ENCODE measurements at places on chromosomes 11 and 22.
A peak's percentile ranks its signal among the peaks of the same experiment; 100 is the strongest.

DNA sequence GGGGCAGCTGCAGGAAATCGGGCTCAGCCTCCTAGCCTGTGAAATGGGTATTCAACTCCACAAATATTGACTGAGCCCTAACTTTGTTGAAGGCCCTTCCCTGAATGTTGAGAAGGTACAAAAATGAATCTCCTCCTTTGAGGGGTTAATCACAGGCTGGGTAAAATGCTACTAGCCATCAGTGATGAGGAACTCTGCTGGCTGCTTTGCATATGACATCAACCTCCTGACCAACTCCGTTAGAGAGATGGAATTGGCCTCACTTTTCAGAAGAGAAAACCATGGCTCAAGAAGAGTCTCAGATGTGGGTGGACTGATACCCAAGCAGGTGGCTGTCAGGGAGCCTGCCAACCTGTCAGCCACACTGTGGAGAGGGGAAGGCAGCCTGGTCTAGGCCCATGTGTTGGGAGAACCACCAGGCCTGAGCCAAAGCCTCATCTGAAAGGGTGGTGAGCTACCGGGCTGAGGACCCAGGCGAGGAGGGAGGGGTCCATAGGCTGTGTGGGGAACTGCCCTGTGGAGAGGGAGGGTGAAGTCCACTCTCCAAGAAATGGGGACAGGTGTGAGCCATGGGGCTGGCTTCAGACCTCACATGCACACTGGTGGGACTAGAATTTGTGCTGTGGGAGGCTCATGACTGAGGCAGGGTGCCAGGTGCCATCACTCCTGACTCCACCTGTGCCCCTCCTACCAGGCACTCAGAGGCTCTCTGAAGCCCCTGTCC is 11.8 kb downstream of the CDCA5 start:
- no peak overlapping the region for H3K4me3 ChIP-seq
- no peak overlapping the region for H3K27ac ChIP-seq
- no peak for DNase-seq
- no peaks in the 10 kb centered on the region for H3K27me3 ChIP-seq
- H3K36me3 ChIP-seq: no peaks in the 10 kb centered on the region

DNA sequence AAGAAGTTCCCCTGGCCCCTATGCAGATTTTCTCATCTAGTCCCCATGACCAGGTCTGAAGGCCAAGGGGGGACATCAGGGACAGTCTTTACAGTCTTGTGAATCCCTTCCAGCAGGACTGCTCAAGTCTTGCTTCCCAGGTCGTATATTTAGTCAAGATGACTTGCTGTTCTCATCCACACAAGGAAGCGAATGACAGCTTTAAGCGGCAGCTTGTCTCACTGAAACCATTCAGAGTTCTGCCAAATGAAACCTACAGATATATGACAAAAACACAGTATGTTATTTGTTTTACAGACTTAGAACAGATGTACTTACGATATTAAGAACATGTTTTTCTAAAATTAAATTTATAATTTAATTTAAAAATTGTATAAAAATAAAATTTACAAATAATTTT is 5.6 kb downstream of the VWA5A start:
- no peak overlapping the region for H3K27ac ChIP-seq
- no peaks in the 10 kb centered on the region for H3K27me3 ChIP-seq
- peaks cover 6% of the 10 kb centered on the region for H3K4me1 ChIP-seq
- DNase-seq: no peak
- H3K36me3 ChIP-seq: peaks cover 41% of the 10 kb centered on the region
- no peak overlapping the region for H3K4me3 ChIP-seq

DNA sequence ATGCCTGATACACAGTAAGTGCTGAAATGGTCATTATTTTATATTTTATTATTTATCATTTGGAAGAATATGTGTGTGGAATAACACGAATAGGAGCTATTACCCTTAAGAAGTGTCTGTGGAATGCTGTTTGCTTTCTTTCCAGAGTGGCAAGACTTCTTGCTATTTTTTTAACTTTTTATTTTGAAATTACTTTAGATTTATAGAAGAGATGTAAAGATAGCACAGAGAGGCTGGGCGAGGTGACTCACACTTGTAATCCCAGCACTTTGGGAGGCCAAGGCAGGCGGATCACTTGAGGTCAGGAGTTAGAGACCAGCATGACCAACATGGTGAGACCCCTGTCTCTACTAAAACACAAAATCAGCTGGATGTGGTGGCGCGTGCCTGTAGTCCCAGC is 58.9 kb upstream of the PAX6 start:
- no peaks in the 10 kb centered on the region for H3K36me3 ChIP-seq
- DNase-seq: no peak
- H3K27me3 ChIP-seq: peaks cover 17% of the 10 kb centered on the region
- H3K27ac ChIP-seq: no peak overlapping the region
- H3K4me1 ChIP-seq: no peaks in the 10 kb centered on the region

- no peak overlapping the region for H3K27ac ChIP-seq
- no peaks in the 10 kb centered on the region for H3K36me3 ChIP-seq
- no peaks in the 10 kb centered on the region for H3K4me1 ChIP-seq
- H3K4me3 ChIP-seq: no peak overlapping the region
- DNase-seq: no peak
These were observed 38.0 kb downstream of the CDKN1C start for GRCh38 chr11:2847561-2847960.

DNA sequence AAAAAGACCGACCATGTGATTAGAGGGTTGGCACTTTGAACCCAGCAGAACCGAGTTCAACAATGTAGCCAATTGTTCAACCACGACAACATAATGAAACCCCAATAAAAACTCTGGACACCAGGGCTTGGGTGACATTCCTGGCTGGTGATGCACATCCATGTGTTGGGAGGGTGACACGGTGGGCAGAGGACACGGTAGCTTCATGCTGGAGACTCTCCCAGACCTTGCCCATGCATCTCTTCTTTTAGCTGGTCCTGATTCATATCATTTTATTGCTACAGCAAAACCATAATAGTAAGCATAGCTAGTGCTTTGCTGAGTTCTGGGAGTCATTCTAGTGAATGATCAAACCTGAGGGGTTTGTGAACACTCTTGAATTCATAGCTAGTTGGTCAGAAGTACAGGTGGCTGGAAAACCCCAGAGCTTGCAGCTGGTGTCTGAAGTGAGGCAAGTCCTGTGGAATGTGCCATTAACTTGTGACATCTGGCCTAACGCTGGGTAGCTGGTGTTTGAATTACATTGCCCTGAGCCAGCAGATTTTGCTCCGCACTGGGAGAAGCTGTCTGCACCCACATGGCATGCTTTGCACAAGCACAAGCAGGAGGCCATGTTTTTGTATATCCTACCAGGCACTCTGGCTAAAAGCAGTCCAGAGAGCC is 14.0 kb downstream of the RPUSD4 start:
- H3K27ac ChIP-seq: no peak overlapping the region
- H3K27me3 ChIP-seq: no peaks in the 10 kb centered on the region
- no peaks in the 10 kb centered on the region for H3K4me1 ChIP-seq
- no peak for DNase-seq
- no peak overlapping the region for H3K4me3 ChIP-seq

DNA sequence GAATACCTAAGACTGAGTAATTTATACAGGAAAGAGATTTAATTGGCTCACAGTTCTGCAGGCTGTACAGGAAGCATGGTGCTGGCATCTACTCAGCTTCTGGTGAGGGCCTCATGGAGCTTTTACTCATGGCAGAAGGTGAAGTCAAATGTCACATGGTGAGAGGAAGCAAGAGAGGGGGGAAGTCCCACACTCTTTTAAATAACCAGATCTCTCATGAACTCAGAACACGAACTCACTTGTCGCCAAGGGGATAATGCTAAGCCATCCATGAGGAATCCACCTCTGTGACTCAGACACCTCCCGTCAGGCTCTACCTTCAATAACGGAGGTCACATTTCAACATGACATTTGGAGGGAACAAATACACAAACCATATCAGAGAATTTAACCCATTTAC is 42.2 kb downstream of the BIRC2 start:
- DNase-seq: no peak
- peak overlapping the region; percentile 13 for H3K27ac ChIP-seq
- no peak overlapping the region for H3K4me3 ChIP-seq
- peaks cover 73% of the 10 kb centered on the region for H3K36me3 ChIP-seq

GRCh38 chr11:108654994-108655631 is 9.8 kb upstream of the DDX10 start:
- H3K36me3 ChIP-seq: no peaks in the 10 kb centered on the region
- no peak overlapping the region for H3K27ac ChIP-seq
- H3K4me1 ChIP-seq: peaks cover 9% of the 10 kb centered on the region
- no peak overlapping the region for H3K4me3 ChIP-seq

DNA sequence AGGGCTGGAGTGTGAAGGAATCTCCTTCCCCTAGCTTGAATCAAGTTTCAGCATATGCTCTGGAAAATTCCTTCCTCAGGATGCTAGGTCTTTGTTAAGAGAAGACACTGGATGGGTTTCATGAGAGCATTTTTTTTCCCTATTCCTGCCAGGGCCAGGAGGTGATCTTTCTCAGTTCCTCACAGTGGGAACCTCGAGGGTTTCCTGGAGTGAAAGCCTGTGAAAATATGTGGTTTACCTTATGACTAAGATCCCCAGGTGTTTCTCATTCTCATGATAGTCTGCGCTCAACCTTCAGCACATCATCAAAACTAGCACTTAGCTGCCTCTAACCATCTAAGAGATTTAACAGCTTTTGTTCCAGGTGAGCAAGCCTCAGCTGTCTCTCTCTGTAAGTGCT is 985.3 kb upstream of the FAT3 start:
- H3K4me3 ChIP-seq: no peak overlapping the region
- no peak overlapping the region for H3K27ac ChIP-seq
- H3K36me3 ChIP-seq: no peaks in the 10 kb centered on the region
- H3K4me1 ChIP-seq: no peaks in the 10 kb centered on the region

DNA sequence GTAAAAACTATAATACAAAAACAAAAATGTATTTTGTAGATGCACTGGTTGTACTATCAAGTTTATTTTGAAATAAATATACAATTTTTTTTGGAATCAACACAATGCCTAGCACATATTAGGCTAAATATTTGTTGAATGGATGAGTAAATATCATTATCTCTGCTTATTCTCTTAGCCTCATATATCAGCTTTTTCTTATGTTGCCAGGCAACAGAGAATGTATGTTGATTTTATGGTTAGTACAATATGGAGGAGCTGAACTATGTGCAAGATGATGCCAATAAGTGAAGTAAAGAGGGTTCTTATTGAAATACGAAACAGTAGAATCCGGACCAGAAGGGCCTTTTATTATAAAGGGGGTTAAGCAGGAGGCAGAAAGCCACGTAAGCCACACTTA is 94.9 kb downstream of the FAR1 start:
- no peaks in the 10 kb centered on the region for H3K4me1 ChIP-seq
- no peaks in the 10 kb centered on the region for H3K36me3 ChIP-seq
- H3K4me3 ChIP-seq: no peak overlapping the region
- H3K27me3 ChIP-seq: peaks cover 4% of the 10 kb centered on the region
- no peak for DNase-seq

DNA sequence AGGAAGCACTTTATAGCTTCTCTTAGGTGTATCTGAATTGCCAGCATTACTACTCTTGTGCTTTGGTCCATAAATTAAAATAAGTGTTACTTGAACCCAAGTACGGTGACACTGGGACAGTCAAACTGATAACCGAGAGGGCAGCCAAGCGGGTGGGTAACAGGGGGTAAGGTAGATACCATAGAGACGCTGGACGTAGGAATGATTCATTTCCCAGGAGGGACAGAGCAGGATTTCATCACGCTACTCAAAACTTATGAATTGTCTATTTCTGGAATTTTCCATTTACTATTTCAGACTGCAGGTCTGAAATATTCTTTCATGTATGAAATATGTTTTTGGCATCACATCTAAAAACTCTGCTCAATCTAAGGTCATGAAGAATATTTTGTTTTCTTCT is 14.8 kb upstream of the SPATA19 start:
- peaks cover 7% of the 10 kb centered on the region for H3K27me3 ChIP-seq
- no peaks in the 10 kb centered on the region for H3K36me3 ChIP-seq
- DNase-seq: no peak
- H3K27ac ChIP-seq: no peak overlapping the region
- H3K4me1 ChIP-seq: no peaks in the 10 kb centered on the region
